CD8-positive, alpha-beta memory T cell (primary cell): ENCODE measurements at places on chromosomes 5 and 9. TPM values are rescaled to one million over a fixed set of nuclear protein-coding genes. Genes with fewer than 3 reads are reported as not detected.

Gene ADRB2
- total RNA-seq: 1.6 TPM

Gene PCDHGA2
- total RNA-seq: not detected

Gene OR1Q1
- not detected for total RNA-seq

Gene PNPLA7
- 2.4 TPM for total RNA-seq

Gene CARTPT
- not detected for total RNA-seq

Gene C5orf46
- total RNA-seq: not detected

Gene SLC25A2
- total RNA-seq: 0.31 TPM

Gene SH2D3C
- 14.1 TPM for total RNA-seq

Gene SOHLH1
- not detected for total RNA-seq

Gene AIF1L
- total RNA-seq: 0.27 TPM

Gene CBY3
- total RNA-seq: 0.91 TPM

Gene ADAMTSL1
- total RNA-seq: not detected

Gene FAM163B
- total RNA-seq: not detected

Gene SLC6A3
- total RNA-seq: not detected

Gene KCTD16
- 0.02 TPM for total RNA-seq

Gene BBLN
- total RNA-seq: 75.5 TPM

Gene SLC36A3
- not detected for total RNA-seq

Gene SPATA31A3
- not detected for total RNA-seq

Gene RORB
- total RNA-seq: not detected
